Stimulated activated CD8-positive, alpha-beta memory T cell treated with anti-CD3 and anti-CD28 coated beads, Interleukin-4, amount 100 ng/mL, for 1 hour (primary cell): ENCODE measurements at places on chromosomes 16 and 17.

DNA sequence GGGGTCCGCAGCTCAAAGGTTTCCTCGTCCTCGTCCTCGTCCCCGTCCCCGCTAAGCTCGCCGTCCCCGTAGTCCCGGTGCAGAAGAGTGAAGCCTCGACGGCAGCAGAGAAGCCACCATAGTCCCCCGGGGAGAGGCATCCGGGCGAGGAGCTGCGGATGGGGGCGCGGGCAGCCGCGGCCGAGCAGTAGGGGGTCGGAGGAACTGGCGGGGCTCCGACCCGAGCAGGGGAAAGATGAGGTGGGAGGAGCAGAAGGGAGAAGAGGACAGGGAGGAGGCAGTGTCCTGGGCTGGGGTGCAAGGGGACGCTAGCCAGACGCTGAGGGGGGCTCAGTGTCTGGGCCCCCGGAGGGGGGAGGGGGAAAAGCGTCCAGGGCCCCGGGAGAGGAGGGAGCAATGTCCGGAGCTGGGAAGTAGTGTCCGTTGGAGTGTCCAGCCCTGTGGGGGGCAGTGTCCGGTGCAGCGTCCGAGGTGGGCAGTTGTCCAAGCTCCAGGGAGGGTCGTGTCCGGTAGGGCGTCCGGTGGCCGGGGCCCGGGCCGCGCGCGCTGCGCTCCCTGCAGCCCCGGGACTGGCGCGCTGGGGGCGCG, at the start of gene PLEKHH3:
Gene PLEKHH3, minus strand, starts transcription at position 571 of the 588 bp plus-strand sequence. Its CDS starts 431 bp downstream, at position 140.
- no peak for DNase-seq

GRCh38 chr16:85344502-85345128, 232.3 kb upstream of the CIBAR2 start:
- DNase-seq: no peak

DNA sequence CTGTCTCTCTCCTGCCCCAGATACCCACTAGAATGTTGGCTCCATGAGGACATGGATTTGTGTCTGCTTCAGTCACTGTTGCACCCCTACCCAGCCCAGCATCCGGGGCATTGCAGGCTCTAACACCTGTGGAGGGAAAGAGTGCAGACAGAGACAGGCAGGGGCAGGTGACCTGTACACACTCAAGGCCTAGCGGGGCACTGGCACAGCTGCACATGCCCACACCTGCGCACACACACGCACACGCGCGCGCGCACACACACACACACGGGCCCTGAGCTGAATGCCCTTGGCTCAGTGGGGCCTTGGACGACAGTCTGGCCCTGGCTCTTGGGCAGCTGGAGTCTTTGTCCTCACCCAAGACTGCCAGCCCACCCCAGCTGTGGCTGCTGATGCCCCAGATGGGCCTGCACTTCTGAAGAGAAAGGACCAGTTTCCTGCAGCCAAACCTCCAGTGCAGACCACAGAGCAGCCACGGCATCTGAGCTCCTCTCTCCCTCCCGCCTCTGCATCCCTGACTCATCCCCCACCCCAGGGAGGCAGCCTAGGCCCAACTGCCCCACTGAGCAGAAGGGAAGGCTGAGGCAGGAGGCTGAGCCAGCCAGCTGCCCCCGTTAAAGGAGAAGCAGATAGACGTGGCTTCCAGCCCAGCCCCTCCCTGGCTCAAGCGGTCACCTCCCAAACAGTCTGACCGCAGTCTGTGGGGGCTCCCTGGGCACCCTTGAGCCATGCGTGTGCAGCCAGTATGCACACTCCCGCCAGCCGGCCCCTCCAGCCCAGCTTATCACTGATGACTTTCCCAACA, 12.3 kb upstream of the RAI1 start:
- DNase-seq: no peak

DNA sequence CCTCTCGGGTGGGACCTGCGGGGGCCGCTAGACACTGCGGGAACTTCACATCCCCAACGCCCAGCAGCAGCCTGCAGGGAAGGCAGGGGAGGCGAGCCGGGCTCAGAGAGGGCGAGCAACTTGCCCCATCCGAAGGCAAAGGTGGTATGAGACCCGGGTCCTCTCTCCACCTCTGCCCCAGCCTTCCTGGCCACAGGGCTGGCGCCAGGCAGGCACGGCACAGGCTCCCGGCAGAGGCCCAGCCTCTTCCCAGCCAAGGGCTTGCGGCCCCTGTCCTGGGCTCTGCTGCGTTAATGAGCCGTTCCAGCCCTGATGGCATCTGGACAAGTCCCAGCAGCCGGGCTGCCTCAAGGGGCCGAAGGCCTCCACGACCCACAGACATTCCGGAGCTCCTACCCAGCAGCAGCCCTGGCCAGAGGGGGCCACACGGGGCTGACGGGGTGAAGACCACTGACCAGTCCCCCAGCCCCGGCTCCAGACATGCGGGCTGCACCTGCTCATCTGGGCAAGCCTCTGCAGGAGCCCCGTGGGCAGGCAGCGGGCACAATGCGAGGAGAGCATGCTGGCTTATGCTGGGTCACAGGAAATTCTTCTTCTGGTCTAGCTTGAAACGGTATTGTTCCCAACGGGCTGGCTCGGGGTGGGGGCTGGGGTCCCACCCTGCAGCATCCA, 1.2 kb upstream of the HS3ST6 start:
- no peak for DNase-seq

DNA sequence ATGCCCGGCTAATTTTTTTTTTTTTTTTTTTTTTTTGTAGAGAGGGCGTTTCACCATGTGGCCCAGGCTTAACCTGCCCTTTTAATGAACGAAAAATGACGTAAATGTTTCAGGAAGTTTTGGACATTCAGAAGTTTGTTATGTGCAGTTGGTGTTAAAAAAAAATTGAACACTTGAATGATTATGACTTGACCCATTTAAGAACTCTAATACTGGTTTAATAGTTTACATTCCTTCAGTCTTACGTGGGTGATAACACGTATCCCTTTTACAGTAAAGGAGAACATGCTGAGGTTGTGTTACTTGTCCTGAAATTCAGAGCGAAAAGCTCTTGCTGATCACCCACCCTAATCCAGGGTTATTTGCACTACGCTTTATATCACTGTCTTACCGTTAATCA, 1.7 kb downstream of the MLYCD start:
- DNase-seq: no peak

DNA sequence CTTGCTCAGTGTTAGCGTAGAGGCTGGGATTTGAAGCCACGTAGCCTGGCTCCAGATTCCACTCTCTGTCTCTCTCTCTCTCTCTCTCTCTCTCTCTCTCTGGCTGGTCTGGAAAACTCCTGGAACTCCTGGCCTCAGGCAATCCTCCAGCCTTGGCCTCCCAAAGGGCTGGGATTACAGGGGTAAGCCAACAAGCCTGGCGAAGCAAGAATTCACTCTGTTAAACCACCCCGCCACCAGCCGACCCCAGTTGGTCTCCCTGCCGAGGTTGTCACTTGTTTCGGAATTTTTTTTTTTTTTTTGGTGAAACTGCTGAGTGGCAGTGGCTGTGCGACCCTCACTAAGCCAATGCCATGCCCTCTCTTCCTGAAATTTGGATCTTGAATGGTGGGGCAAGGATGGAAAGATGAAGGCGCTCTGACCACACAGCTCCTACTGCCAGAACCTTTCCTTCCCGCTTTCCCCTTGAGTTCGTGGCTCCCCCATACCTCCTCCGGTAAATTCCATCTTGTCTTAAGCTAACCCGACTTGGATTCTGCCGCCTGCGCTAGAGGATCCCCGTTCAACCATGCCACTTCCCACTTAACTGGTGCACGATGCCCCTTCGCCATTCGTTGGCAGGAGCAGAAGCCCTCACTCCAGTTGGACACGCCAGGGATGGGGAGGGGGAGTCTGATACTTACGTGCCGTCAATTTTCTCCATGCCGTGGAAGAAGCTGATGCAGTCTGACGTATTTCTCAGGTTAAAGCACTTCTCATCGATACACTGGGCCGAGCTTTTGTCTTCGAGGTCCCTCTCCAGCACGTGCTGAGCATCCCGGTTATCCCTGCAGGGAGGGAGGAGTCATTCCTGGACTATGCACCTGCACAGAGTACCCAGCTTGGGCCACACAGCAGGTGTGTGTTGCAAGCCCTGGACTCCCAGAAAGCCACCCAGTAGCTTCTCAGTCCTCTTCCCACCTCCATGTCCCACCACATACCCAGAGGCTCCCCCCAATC, 13.1 kb downstream of the TEKT5 start:
- no peak for DNase-seq

DNA sequence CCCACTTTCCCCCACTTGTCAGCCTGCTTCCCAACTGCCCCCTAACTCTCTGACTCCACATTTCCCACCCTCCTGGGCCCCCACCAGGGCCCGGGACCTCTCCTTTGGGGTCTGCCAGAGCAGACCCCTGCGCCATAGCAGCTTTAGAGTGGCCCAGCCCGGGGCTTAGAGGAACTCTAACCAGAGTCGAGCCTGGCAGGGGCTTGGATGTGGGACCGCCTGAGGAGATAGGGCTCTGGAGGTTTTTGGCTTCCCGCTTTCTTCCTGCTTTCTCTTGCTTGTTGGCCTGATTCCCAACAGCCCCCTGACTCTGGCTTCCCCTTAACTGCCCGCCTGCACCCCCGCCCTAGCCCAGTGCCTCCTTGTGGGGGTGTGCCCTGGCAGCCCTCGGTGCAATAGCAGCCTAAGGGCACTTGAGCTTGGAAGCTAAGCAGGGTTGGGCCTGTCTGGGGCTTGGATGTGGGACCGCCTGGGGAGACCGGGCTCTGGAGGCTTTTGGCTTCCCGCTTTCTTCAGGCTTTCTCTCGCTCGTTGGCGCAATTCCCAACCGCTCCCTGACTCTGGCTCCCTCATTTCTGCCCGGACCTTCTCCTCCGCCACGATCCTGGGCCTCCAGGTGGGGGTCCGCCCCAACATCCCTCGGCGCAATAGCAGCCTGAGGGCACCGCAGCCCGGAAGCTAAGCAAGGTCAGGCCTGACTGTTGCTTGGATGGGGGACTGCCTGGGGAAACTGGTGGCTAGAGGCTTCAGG, 2292.0 kb downstream of the TP53TG3F start:
- no peak for DNase-seq

DNA sequence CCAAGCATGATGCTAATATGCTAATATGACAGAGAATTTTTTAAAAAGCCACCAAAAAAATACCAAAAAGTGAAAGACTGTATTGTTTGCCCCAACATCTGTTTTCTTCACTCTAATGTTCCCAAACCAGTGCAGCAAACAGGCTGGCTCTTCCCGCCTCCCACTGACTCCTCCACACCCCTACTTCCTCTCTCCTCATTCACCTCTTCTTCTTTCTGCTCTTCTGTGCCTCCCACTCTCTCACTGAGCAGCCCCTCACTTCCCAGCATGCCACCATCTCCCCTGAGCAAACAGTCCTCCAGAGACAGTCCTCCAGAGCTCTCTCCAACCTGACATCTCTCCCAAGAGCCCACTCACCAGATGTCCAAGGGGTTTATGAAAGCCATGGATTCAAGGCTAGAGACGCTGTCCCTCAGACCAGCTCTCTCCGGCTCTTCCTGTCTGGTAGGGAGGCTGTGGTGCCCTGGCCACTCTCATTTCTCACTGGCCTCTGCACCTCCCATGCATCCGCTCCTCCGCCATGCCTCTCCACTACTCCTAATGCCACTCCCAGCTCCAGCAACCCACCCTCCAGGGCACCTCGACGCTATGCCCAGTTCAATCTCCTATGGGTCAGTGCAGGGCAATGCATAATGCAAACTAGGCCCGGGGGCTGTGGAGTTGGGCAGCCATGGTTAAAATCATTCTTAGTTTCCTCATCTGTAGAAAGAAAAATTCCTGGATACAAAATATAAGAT, 52.9 kb downstream of the ANKRD11 start:
- no peak for DNase-seq
